Smooth muscle cell of trachea (primary cell): ENCODE measurements at places on chromosomes 4 and X. TPM values are rescaled to one million over a fixed set of nuclear protein-coding genes. Genes with fewer than 3 reads are reported as not detected.

SMARCA1 gene
- 51.9 and 78.2 TPM in 2 replicates for total RNA-seq

MAGEB17 gene
- total RNA-seq = not detected in 2 replicates

PROM1 gene
- total RNA-seq = not detected in 2 replicates

CT45A10 gene
- not detected in 2 replicates for total RNA-seq

C4orf36 gene
- 2.3 and 3.1 TPM in 2 replicates for total RNA-seq

LUZP4 gene
- not detected in 2 replicates for total RNA-seq

GAGE13 gene
- not detected in 2 replicates for total RNA-seq

MAGEA3 gene
- total RNA-seq = not detected in 2 replicates

MAB21L2 gene
- 0.29 and 0.66 TPM in 2 replicates for total RNA-seq

PTCHD1 gene
- total RNA-seq = under 0.01 TPM in 1 of 2 replicates, not detected in the other

CHRNA9 gene
- total RNA-seq = not detected in 2 replicates

RRH gene
- under 0.01 and 0.17 TPM in 2 replicates for total RNA-seq

TMEM150C gene
- 0.15 and 0.33 TPM in 2 replicates for total RNA-seq

RS1 gene
- not detected in 2 replicates for total RNA-seq

SPANXC gene
- not detected in 2 replicates for total RNA-seq

DCAF4L1 gene
- total RNA-seq = under 0.01 and 0.17 TPM in 2 replicates

TEX11 gene
- total RNA-seq = 0.15 TPM in 1 of 2 replicates, not detected in the other

XAGE1A gene
- not detected in 2 replicates for total RNA-seq

DAPP1 gene
- total RNA-seq = not detected in 2 replicates

FGFBP1 gene
- not detected in 2 replicates for total RNA-seq

ASB12 gene
- total RNA-seq = under 0.01 TPM in 1 of 2 replicates, not detected in the other

SLC9B1 gene
- total RNA-seq = 1.6 and 1.7 TPM in 2 replicates

UBA1 gene
- total RNA-seq = 177 and 188 TPM in 2 replicates

BEX2 gene
- total RNA-seq = 0.73 and 0.99 TPM in 2 replicates

F8 gene
- total RNA-seq = 5.5 and 9.4 TPM in 2 replicates

GRIA2 gene
- total RNA-seq = not detected in 2 replicates

ZDHHC15 gene
- under 0.01 TPM in 1 of 2 replicates, not detected in the other for total RNA-seq

HSFX3 gene
- not detected in 2 replicates for total RNA-seq

MAGIX gene
- total RNA-seq = 2.8 and 5.5 TPM in 2 replicates

AREG gene
- total RNA-seq = 0.29 TPM in 1 of 2 replicates, not detected in the other

PPP2R2C gene
- 0.15 and 0.17 TPM in 2 replicates for total RNA-seq

FAT4 gene
- 18.5 and 23.6 TPM in 2 replicates for total RNA-seq

MTNR1A gene
- not detected in 2 replicates for total RNA-seq

SSX3 gene
- not detected in 2 replicates for total RNA-seq

DUSP21 gene
- total RNA-seq = not detected in 2 replicates
